ENCODE measurements at places on chromosomes 2 and 18.

DNA sequence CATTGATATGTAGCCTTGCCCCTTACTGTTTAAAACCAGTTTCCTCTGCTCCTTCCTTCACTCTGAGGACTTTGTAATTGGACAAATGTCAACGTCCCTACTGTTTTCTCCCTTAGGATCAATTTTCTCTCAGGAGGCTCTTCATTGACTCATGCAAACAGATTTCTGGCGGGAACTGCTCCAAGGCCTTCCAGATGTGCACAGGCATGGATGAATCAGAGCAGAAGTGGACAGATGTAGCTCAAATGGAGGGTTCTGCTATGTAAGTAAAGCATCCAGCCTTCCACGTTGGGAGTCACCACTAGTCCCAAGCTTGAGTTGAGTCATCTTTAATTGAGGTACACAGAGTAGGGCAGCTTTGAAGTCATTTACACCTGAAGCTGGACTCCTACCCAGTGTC is 34.1 kb upstream of the ZDBF2 start:
- no peak for DNase-seq
- no peak overlapping the region for H3K4me3 ChIP-seq
- H3K4me1 ChIP-seq: peaks cover 1% of the 10 kb centered on the region
- no peak overlapping the region for H3K27ac ChIP-seq
- no peaks in the 10 kb centered on the region for H3K27me3 ChIP-seq

DNA sequence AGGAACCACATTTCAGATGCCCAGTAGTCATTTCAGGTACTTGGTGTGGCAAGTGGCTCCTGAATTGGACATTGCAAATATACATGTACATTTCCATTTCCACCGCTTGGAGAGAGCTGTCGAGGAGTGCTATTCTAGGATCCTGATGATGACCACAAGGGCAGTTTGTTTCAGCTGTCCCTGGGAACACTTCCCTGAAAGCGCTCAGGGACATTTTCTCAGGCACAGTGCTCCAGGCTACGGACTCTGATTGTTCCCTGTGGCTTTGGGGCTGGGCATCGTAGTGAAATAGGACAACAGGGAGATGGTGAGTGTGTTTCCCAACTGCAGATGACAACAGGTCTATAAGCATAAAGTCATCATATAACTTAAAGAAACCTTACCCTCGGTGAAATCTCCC is 3.1 kb downstream of the DBI start:
- peaks cover 24% of the 10 kb centered on the region for H3K4me1 ChIP-seq
- no peak for DNase-seq
- no peak overlapping the region for H3K27ac ChIP-seq
- peaks cover 51% of the 10 kb centered on the region for H3K36me3 ChIP-seq

GRCh38 chr18:13982126-13982525 is 66.8 kb upstream of the MC2R start:
- H3K4me1 ChIP-seq: no peaks in the 10 kb centered on the region
- H3K27ac ChIP-seq: no peak overlapping the region
- H3K27me3 ChIP-seq: no peaks in the 10 kb centered on the region
- H3K36me3 ChIP-seq: no peaks in the 10 kb centered on the region

DNA sequence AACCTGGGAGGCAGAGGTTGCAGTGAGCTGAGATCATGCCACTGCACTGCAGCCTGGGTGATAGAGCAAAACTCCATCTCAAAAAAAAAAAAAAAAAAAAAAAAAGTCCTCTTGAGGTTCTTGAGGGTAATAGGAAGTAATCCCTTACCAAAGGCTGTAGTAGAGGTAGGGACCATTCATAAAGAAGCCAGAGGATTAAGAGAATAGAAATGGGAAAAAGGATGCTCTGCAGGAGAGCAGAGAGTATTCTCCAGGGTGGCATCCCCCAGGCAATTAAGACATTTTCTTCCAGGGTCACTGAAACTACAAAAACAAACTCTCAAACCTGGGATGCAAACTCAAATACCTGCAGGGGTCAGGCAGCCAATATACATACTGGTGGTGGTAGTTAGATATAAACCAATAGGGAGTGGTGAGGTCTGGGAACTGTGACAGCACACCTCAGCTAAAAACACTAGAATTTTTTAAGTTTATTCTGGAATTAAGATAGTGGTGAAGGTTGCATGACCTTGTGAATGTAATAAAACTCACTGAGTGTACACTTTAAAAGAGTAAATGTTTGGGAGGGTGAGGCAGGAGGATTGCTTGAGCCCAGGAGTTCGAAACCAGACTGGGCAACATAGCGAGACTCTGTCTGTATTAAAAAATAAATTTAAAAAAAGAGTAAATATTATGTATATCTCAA is 24.7 kb downstream of the RAPH1 start:
- H3K27me3 ChIP-seq: peaks cover 3% of the 10 kb centered on the region
- no peak overlapping the region for H3K27ac ChIP-seq
- DNase-seq: no peak
- H3K4me1 ChIP-seq: no peaks in the 10 kb centered on the region
- no peak overlapping the region for H3K4me3 ChIP-seq
- peaks cover 3% of the 10 kb centered on the region for H3K36me3 ChIP-seq

DNA sequence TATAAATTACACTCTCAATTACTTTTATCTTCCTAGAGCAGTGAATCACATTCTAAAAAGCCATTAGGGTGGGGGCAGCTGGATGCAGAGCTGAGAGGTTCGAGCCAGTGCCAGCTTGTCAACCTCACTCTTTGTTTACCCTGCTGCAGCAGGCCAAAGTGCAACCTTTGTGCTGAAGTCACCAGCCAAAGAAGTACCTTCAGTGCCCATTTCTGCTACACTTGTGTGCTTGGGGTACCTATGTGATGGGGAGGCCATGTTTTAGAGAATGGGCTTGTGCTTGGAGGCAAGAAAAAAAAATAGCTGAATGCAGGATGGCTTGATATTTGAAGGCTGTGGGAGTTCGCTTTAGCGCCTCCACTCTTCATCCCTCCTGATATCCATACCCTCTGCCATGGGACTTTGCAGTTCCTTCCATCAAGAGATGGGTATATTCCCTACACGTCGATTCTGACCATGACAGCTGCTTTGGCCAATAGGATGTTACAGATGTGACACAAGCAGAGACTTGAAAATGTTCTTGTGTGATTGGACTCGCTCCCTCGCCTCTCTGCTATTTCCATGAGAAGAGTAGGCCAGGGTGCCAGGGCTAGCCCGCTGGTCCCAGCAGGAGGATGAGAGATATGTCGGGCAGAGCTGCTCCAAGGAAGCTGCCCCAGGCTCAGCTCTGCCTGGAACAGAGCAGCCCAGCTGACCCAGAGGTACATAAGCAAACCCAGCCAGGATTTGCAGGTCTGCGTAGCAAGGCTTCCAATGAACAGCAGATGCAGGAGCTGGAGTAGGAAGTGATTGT is 12.7 kb upstream of the FZD5 start:
- DNase-seq: no peak
- no peak overlapping the region for H3K4me3 ChIP-seq
- H3K4me1 ChIP-seq: no peaks in the 10 kb centered on the region
- no peak overlapping the region for H3K27ac ChIP-seq
- H3K27me3 ChIP-seq: peaks cover 4% of the 10 kb centered on the region

- no peak overlapping the region for H3K27ac ChIP-seq
- H3K4me1 ChIP-seq: no peaks in the 10 kb centered on the region
- H3K36me3 ChIP-seq: peaks cover 18% of the 10 kb centered on the region
- DNase-seq: no peak
- H3K4me3 ChIP-seq: no peak overlapping the region
- H3K27me3 ChIP-seq: no peaks in the 10 kb centered on the region
These were observed 78.4 kb downstream of the TMEM247 start for GRCh38 chr2:46557788-46558187.

DNA sequence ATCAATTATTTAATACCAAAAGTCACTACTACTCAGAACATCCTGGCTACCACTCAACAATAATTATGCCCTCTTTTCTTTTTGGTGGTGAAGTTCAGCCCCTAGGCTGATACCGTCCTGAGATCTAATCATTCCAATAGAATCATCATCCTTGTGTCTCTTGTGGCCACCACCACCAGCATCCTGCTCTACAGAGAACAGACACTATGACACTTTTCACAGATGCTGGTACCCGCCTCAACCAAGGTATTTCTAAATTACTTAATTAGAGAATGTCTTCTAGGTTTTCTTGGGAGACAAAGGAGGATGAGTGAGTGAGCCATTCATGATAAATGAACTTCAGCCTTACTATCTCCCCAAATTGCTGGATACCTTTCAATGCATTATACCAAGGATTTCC is 60.0 kb downstream of the TDRD15 start:
- no peak overlapping the region for H3K27ac ChIP-seq
- no peak overlapping the region for H3K4me3 ChIP-seq
- no peak for DNase-seq
- no peaks in the 10 kb centered on the region for H3K4me1 ChIP-seq

DNA sequence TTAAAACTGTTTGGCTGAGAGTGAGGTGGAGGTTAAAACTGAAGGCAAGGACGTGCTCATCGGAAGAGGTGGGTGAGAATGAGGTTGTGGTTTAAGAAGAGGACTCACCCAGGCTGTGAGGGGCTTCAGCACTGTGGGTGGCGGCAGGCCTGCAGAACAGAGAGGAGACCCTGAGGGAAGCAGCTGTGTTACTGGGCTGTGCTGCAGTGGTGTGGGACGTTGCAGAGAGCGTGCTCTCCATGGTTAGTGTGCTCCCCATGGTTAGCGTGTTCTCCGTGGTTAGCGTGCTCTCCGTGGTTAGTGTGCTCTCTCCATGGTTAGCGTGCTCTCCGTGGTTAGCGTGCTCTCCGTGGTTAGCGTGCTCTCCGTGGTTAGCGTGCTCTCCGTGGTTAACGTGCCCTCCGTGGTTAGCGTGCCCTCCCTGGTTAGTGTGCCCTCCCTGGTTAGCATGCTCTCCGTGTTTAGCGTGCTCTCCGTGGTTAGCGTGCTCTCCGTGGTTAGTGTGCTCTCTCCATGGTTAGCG is 68.5 kb upstream of the NFATC1 start:
- no peak overlapping the region for H3K27ac ChIP-seq
- no peak for DNase-seq
- no peak overlapping the region for H3K4me3 ChIP-seq
- H3K36me3 ChIP-seq: peaks cover 28% of the 10 kb centered on the region

Data from endothelial cell (in vitro differentiated cells).